ENCODE measurements at places on chromosomes 1 and 21.

DNA sequence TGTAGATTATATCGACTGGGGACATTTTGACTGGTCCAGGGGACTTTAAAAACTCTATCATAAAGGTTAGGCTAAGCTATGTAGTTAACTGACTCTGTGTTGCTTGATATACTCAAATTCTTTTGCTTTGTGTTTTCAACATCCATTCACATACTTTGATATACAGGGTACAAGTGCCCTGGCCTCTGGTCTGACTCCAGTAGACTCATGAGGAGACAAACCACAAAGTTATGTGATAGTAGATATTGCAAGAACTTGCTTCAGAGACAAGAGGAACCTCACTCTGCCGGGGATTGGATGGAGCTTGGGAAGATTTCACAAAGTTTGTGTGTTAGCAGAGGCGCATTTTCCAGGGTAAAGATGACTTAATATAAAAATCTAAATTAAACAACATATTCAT is 1.3 kb downstream of the GORAB start:
- no peak for DNase-seq

- DNase-seq, result no peak
These were observed 10.4 kb downstream of the ARHGEF11 start for GRCh38 chr1:157035121-157035520.

- no peak for DNase-seq
These were observed 97.8 kb downstream of the FMN2 start for GRCh38 chr1:240189386-240189989.

GRCh38 chr1:227937838-227938145 is 9.9 kb downstream of the WNT9A start:
- no peak for DNase-seq

GRCh38 chr1:159168043-159168442 is 3.4 kb upstream of the CADM3 start:
- DNase-seq, result no peak

All from stimulated activated effector memory CD8-positive, alpha-beta T cell treated with anti-CD3 and anti-CD28 coated beads, Interleukin-12 subunit alpha, Interleukin-12 subunit beta, amount 100 ng/mL, for 72 hours (primary cell).